CD4-positive, CD25-positive, alpha-beta regulatory T cell (primary cell): ENCODE measurements at places on chromosomes 11 and 22.

DNA sequence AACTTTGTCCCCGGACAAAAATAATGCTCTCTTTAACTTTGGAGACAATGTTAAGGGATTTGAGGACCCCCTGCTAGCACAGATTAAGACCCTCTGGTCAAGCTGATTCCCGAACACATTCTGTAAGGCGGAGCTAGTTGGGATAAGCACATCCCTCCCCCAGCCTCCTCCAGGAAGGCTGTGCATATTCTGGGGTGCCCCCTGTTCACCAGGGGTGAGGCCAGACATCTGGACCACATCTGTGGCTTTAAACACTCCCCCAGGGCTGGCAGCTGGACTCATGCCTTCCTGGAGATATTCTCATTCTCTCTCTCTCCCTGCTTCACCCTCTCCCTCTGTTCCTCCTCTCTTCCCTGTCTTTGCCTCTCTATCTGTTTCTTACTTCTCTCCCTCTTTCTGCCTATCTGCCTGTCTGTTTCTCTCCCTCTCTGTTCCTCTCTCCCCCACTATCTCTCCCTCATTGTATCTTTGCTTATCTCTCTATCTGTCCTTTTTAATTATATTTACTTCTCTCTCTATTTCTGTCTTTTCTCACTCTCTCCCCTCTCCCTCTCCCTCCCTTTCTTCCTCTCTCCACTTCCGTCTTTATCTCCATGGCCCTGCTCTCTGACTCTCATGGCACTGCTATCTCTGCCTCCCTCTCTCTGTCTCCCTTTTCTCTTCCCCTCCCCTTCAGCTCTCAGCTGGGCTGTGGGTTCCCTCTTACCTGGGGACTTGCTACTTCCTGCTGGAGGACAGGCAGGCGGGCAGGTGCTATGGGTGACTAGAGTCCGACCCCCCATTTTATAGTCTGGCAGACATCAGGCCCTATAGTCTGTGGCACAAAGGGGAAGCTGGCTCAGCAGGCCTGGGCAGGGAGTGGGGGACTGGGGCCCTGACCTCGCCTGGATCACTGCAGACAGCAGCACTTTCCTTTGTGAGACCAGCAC is at the start of gene CRYBB1:
TSS of gene CRYBB1 (minus strand) at position 757 of the 929 bp plus-strand sequence. CDS start 1,708 bp downstream, outside the sequence.
- no peak for DNase-seq

DNA sequence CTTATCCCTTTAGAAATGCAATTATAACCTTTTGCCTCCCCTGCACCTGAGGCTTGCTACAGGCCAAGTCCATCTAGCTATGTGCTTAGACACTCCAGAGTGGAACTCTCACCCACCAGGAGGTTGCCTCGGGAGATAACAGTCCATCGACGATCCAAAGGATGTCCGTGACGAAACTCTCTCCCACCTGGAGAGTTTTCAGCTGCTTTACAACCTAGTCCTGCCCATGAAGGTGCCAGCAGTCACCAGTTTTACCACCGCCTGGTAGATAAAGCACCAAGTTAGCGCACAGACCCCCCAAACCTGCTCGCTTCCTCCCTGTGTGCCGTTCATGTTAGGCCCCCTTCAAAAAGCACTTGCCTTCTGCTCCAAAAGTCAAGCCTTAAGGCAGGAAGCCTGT is 53.1 kb upstream of the SHISAL1 start:
- no peak for DNase-seq

GRCh38 chr11:17504330-17505107 is 27.9 kb upstream of the ABCC8 start:
- DNase-seq = peak; percentile 54

DNA sequence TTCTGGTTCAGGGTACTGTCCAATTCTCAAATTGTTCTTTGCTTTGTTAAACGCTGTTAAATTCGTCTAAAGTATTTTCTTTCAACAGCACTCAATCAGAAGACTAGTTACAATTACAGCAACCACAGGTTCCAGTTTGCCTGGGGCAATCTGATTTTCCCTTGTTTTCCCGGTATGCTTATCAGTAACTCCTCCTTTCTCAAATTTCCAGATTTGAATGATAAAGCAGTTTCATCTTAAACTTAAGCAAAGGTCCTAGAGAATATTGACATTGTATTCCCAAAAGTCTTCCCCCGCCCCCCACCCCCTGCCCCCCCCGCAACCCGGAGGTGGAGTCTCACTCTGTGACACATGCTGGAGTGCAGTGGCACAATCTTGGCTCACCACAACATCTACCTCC is 10.5 kb upstream of the USP28 start:
- DNase-seq = no peak

DNA sequence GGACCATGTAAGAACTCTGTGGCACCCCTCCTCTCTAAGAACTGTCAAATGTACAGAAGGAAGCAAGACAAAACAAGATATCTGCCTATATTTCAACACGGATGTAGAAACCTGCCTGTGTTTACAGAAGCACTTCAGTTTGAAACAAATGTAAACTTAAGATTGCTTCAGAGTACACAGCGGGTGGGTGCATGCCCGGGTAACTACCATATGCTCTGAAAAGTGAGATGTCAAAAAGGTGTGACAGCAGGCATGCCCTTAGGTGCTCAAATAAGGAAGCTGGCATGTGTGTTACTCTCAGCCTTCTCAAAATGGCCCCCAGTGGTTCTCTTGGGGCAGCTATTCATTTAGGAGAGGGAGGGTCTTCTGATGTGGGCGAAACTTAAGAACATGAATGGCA is 5.2 kb downstream of the ACP2 start:
- no peak for DNase-seq

DNA sequence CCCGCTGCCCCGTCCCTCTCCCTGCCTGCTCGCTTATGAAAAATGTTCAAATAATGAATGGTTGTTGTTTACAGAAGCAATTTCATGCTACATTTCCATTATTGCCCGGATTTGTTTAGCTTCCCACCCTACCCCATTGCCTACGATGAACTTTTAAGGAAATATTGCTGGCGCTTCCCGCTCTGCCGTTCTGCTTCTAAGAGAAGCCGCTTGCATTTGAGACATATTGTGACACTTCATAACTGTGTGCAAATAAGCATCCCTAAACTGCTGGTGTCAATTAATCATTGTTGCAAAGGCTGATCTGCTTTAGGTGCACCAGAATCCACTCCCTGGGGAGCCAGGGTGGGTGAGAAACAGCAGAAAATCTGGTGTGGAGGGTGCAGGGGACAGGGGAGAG is 52.3 kb upstream of the LMO1 start:
- DNase-seq = no peak

DNA sequence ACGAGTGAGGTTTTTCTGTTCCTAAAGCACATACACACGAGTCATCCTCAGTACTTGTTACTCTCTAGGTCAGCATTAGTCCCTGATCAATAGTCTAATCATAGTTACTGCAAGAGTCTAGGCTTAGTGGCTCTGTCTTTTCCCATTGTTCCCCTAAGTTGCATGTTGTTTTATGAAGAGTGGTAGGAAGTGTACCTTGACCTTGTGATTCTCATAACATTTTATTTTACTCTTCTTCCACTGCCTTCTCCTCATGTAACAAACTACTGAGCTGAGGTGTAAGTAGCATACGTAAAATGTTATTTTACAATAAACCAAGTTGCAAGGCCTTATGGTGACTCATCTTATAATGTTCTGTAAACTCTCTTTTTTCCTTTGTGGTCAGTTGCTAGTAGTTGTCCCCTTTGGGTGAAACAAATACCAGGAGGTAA is 15.0 kb downstream of the METTL15 start:
- no peak for DNase-seq

DNA sequence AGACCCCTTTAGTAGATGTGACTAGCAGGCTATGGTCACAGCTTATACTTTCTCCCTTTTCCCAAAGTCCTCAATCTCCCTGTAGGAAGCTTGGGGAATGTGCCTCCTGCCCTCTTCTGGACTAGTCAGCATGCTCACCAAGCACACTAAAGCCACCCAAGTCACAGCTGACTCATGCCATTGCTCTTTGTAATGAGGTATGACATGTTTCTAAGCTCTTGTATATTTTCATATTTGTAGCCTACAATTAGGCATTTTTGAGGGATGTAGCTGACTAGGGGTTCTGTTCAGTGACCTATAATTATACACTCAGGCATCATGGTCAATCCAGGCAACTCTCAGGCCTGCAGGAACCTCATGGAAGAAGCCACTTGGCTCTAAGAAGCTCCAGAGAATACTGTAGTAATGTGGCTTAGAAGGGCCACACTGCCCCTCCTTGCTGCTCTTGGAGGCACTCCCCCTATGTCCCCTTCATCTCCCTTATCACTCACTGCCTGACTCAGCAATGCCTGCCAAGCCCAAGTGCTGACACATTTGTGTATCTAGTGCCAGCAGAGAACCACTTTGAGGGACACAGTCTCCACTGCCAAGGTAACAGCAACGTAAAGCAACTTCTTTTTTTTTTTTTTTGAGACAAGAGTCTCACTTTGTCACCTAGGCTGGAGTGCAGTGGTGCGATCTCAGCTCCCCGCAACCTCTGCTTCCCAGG is 86.2 kb downstream of the RPL27A start:
- no peak for DNase-seq

DNA sequence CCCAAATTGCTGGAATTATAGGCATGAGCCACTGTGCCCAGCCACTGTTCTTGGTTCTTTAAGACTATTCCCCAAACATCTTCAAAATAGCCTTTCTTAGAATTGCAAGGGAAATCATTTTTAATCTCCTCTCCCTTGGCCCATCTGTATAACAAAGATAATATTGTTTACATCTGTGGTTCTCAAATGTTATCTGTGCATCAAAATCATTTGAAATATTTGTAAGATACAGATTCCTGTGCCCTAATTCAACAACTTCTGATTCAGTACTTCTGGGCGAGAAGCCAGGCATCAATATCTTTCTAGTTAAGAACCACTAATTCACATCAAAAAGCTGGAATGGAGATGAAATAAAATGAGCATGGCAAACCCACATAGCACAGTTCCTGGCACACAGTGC is 83.0 kb downstream of the TMPRSS5 start:
- no peak for DNase-seq

GRCh38 chr11:124869856-124870387 is 4.7 kb downstream of the ROBO3 start:
- no peak for DNase-seq

GRCh38 chr11:26830757-26831156 is 108.9 kb upstream of the SLC5A12 start:
- no peak for DNase-seq

GRCh38 chr11:62017878-62018655 is 50.6 kb upstream of the FTH1 start:
- DNase-seq = no peak

DNA sequence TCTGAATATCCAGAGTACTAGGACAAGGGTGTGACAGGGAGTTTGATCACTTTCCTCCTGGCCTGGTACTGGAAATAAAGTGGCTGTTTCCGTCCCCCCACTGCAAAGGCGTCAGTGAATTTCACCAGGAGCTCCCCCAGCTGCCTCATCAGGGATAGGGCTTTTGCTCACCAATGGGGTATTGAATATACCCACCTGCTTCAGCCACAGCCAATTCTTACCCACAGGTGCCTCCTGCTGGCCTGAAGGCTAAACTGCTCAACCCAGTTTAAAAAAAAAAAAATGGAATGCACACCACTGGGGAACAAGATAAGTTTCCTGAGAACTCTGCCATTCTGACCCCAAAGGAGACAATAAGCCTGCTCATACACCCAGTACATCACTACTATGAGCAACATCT is 65.3 kb upstream of the MS4A8 start:
- DNase-seq = peak; percentile 3

GRCh38 chr11:40119661-40120060 is 1339.8 kb downstream of the LRRC4C start:
- DNase-seq = no peak

DNA sequence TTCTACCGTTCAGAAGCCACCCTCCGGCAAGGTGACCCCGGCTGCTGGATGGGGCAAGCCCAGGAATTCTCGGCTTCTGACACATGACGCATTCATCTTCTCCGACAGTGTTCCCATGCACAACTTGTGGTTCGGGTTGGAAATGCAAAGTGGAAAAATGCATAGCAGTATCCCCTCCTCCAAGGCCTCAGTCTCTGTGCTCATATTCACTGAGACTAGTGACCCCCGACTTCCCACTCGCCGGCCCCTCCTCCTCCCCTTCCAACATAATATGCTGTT is 70.0 kb upstream of the NTM start:
- DNase-seq = no peak
